ENCODE measurements at places on chromosomes 16 and 17. TPM values are rescaled to one million over a fixed set of nuclear protein-coding genes. Genes with fewer than 3 reads are reported as not detected.

IRX5 gene
- not detected for total RNA-seq

BRIP1 gene
- 6.5 TPM for total RNA-seq

WNK4 gene
- 4.3 TPM for total RNA-seq

PLD6 gene
- total RNA-seq = 6.4 TPM

HS3ST3B1 gene
- 19.7 TPM for total RNA-seq

NTN3 gene
- total RNA-seq = 2.4 TPM

ST6GALNAC1 gene
- not detected for total RNA-seq

TMC5 gene
- not detected for total RNA-seq

ALOX15 gene
- not detected for total RNA-seq

RGS11 gene
- 4.2 TPM for total RNA-seq

DHRS7C gene
- total RNA-seq = not detected

SLC16A13 gene
- 1.00 TPM for total RNA-seq

TEKT5 gene
- total RNA-seq = not detected

TACO1 gene
- 23.0 TPM for total RNA-seq

RDM1 gene
- 1.5 TPM for total RNA-seq

Data from uterine smooth muscle cell (primary cell).